ENCODE measurements at places on chromosomes 7 and 10.

DNA sequence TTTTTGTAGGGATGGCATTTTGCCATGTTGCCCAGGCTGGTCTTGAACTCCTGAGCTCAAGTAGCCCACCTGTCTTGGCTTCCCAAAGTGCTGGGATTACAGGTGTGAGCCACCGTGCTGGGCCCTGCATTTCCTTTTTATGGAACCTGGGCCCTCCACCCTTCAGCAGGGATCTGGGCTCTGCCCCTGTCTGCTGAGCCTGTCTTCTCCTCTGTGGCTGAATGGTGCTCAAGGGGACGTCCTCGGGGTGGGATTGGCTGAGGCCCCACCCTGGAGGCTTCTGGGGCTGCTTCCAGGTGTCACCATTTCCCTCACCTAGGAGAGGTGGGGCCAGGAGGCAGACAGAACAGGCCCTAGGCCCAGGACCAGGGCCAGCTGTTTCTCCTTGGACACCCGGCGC lies 18.4 kb downstream of the FAM241B start:
- DNase-seq, result no peak

- no peak for DNase-seq
Observed at GRCh38 chr10:102611514-102612087, 32.7 kb upstream of the TRIM8 start.

DNA sequence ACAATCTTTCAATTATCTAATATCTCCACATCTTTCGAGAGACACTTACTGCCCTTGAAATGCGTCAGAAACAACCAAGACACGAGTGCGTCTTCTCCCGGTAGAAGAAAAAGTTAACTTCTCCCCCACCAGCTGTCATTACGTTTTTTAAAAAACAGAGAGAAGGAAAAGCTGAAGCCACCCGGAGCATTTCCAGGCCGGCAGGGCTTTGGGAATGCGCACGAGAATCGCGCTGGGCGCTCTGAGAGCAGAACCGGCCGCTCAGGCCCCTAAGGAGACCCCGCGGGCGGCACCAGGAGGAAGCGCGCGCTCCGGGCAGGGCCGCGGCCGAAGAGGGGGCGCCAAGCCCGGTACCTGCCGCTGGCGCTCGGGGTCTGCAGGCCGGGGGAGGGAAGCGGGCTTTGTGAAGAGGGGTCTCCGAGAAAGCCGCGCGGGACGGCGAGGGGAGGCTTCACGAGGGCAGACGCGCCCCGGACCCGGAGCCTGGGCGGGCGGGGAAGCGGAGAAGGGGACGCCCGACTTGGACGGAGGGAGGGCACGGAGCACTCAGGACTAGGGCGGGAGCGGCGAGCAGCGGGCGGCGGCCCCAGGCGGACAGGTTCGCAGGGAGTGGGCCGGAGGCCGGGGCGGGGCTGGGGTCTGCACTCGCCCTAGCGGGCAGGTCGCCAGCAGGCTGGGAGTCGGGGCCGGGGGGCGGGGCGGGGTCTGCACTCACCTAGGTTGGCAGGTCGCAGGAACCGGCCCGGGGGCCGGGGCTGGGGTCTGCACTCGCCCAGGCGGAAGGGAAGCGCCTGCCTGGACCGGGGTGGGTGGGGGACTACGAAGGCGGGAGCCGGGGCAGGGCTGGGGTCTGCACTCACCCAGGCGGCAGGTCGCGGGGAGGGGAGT lies 932 bp downstream of the ESYT2 start:
- DNase-seq, result peak; percentile 41

GRCh38 chr10:12484002-12484918 lies 134.9 kb downstream of the CAMK1D start:
- no peak for DNase-seq

GRCh38 chr10:52250510-52250909 lies 63.6 kb upstream of the DKK1 start:
- DNase-seq, result no peak

DNA sequence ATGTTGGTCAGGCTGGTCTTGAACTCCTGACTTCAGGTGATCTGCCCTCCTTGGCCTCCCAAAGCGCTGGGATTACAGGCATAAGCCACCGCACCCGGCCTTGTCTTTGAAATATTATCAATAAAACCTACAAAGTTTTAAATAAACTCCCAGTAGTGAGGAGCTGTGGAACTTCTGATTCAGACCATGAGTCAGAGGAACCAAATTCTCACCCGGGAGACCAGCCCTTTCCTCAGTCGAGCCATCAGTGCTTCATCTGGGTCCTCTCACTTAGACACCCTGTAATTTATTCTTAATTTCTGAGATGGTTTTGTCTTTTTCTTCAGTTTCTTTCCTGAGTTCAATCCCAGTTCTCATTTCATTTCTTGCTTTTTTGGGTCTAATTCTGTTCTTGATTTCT lies 68.6 kb downstream of the DYNC2I1 start:
- DNase-seq, result no peak

DNA sequence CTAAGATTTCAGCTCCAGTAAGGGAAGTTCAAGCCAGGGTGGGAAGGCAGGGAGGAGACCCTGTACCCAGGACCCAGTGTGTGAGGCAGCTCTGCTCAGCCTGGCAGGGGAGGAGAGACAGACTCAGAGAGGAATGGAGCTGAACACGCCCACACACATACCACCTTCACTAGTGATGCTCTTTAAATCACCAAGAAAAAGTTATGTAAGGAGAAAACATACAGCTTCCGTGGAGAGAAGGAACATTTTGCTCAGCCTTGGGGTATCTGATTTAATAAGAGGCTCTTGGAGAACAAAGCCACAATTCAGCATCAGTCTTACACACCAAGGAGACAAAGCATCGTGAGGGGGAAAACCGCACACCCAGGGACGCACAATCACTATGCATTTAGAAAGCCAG lies 62.9 kb downstream of the PRKAG2 start:
- DNase-seq, result no peak

GRCh38 chr10:23693501-23693901 lies 254.6 kb downstream of the OTUD1 start:
- no peak for DNase-seq

- no peak for DNase-seq
Observed at GRCh38 chr7:3063016-3063753, 19.5 kb upstream of the CARD11 start.

- DNase-seq, result no peak
Observed at GRCh38 chr7:51276967-51277366, 39.6 kb downstream of the COBL start.

DNA sequence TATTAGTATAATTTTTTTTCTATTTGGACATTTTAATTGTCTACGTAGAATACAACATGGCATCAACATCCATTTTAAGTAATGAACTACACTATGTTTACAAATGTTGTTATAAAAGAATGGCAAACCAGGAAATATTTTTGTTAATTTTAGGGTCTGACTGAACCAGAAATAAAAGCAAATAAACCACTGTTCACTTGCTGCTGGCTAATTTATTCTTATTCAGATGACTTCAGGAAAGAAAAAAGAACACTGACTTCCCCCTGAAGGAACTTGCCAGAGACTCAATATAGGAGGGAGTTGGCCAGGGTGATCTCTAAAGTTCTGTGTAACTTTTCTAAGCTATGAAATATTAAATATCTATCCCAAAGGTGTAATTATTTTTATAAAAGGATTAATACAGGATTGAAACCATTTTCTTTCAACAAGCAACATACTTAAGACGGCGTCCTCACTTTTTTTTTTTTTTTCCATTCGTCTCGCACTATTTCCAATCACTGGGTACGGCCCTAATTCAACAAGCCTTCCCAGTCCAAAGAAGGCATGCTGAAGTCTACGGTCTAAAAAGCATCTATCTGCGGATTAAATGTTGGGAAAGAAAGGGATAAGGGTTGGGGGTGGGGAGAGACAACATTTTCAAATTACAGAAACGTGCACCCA lies 1.2 kb downstream of the USP6NL start:
- no peak for DNase-seq

- DNase-seq, result no peak
Observed at GRCh38 chr10:61539876-61540275, 86.7 kb upstream of the TMEM26 start.

DNA sequence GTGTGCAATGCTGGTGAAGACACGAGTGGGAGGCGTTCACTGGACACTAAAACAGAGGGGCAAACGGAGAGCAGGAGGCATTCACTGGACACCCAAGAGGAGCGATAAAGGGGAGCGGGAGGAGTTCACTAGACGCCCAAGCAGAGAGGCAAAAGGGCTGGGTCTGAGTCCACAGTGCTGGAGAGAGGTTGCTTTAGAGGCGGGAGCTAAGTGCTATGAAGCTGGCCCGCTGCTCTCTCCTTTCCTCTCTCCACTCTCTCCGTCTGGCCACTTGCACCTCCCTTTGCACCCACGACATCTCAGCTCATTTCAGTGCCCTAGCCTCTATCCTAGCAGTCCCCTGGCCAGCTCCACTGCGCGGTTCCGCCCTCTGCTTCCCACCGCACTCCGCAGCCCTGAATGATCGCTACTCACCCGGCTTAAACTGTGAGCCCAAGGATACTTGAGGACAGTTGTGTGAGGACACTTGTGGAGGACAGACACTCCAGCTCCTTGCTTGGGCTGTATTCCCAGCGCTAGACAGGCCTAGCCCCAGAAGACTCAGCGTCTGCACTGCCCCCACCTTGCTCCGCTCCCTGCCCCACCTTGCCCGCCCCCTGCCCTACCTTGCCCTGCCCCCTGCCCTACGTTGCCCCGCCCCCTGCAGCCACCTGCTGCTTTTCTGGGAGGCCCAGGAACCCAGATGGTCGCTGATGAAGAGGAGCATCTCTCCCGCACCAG lies 78.8 kb upstream of the CPXM2 start:
- DNase-seq, result no peak

DNA sequence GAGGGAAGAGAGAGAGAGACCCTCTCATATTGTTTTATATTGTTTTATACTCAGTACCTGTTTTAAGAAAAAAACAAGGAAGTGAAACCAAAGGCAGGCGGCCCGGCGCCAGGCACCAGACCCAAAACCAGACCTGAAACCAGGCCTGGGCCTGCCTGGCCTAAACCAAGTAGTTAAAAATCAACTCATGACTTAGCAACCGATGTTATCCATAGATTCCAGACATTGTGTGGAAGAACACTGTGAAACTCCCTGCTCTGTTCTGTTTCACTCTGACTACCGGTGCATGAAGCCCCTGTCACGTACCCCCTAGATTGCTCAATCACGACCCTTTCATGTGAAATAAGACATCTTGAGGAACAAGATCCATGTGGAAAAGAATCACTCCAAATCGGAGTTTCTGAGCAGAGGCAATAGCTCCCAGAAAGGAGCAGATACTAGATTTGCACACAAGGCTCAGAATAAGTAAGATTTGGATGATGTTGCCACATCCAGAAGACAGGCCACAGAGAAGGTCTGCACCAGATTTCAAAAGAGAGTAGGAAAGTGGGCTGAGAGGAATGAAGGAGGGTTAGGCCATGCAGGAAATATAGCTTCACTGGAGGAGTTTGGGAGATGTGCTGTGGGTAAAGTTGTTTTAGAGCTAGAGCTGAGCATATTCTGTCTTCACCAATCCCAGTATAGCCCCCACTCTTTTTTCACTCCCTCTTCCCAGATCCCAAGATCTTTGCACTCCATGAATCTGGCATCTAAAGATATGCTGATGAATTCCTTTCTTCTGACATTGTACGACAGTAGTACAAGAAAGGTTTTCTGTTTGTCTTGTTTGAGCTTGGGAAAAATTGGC lies 8.8 kb upstream of the ZNF248 start:
- no peak for DNase-seq

- no peak for DNase-seq
Observed at GRCh38 chr7:150428671-150429451, 21.6 kb upstream of the GIMAP8 start.

DNA sequence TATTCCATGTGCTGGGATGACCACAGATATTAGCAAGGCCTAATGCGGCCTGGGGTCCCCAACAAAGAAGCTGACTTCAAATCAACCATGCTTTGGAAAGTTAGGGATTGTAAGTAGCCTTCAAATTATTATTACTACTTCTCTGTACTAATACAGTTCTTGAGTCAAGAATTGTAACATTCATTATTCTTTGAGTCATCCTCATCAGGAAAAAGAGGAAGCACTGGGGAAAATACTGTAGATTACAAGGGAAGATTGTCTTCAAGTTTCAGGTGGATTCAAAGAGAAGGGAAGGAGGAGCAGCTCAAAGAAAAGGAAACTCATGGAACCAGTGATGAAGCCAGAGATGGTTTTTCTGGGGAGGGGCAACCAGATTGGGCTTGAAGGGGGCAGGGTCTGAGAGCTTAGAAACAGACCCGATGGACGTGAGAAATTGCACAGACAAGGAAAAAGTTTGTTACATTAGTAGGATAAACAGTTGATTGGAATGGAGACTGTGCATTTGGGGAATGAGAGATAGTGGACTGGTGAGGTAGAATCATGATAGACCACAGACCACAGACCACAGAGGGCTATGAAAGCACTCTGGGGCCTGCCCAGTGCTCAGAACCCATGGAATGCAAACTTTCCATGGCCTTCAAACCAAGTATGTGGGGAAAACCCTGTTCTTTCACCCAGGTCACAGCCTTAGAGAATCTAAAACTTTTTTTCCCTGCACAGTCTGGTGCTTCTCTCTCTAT lies 209.9 kb downstream of the ZNF365 start:
- DNase-seq, result no peak

- DNase-seq, result no peak
Observed at GRCh38 chr7:80379034-80379982, 132.6 kb downstream of the GNAT3 start.

DNA sequence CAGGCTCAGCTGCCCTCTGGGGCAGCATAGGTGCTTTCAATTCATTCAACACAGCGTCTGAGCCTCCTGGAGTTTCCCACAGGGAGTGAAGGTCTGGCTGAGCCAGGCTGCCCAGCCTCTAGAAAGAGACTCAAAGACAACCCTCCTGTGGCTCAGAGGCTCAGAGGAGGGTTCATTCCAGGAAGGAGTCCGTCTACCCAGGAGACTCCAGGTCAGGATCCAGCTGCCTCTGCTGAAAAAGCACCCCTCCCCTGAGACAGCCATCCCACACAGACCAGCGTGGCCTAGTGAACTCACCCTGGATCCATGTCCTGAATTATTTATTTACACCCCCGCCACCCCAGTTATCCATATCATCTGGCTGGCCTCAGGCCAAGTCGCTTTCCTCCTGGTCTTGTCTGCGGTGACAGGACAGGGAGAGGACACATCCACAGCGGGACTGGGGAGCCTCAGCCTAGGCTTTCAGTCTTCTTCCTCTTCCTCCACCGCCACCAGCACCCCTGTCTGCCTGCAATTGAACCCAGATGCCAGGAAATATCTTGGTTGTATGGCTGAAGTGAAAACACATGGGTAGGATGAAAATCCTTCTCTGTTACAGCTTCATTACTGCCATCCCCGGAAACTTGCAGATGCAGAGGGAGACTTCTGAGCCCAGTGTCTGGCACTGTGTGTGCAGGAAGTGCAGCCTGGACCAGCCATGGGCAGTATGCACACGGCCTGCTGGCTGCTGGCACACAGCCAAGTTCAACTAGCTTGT lies 44.0 kb upstream of the COL13A1 start:
- peak; percentile 6 for DNase-seq

GRCh38 chr10:48760983-48761382 lies 76.3 kb downstream of the WDFY4 start:
- DNase-seq, result no peak
